Activated T-cell treated with anti-CD3 and anti-CD28 coated beads, Interleukin-2, amount 50 U/mL, for 48 hours (primary cell): ENCODE measurements at places on chromosomes 1 and 21.

DNA sequence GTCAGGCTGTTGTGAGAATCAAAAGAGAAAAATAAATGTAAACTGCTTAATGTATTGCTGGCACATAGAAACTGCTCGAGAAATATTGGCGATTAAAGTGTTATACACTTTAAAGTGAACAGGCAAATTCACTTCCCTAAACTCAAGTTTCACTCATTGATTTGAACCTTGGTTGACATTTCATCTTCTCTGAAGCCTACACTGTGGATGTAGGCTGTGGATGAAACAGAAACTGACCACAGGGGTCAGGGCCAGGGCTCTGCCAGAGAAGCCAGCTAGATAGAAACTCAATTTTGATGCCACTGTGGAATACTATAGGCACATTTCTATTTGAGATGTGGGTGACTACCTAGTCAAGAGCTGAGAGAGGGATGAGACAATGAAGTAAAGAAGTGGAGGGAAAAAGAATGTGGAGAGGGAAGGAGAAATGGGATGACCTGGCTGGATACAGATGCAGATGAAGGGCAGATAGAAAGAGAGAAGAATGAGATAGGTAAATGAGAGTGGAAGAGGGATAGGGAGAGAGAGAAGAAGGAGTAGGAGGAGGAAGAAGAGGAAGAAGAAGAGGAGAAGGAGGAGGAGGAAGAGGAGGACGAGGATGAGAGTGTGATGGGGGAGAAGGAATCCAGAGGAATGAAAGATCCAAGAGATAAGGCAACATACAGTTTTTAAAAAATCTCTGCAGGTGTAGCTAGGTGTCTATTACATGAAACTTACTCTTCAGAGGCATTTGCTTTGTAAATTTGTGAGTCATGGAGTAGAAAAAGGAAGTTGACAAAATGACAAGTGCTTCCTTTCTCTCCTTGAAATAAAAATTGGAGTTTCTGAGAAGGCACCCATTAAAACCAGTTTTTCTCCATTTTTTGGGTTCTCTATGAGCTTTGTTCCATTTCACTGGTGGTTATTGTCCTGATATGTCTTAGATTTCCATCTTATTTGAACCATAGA, 17.4 kb upstream of the CD1D start:
- DNase-seq, result no peak

DNA sequence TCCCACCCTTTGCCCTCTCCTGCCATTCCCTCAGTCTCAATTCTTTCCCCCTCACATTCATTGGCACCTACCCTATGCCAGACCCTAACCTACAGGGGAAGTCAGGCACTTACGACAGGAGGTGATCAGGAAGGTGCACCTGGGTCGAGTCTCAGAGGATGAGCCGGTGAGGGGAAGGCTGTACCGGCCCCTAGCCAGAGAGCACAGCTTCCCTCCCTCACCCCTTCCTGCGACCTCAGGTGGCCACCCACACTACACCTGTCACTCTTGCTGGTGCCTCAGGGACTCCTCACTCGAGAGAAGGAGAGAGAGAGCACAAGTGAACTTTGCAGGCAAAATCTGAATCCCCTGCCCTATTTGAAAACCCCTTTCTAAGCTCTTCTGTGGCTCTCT, 1.7 kb upstream of the MYOM3 start:
- DNase-seq, result no peak

DNA sequence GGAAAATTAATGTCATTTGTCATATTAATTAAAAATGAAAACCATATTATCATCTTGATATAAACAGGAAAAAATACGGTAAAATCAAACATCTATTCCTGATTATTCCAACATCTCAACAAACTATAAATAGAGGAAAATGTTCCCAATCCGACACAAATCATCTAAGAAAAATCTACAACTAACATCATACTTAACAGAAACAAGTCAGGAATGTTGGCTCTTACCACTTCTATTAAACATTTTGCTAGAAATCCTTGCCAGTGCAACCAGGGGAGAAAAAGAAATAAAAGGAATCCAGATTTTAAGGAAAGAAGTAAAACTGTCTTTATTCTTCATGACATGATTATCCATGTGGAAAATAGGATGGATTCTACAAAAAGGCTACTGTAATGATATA, 77.0 kb upstream of the IRF2BP2 start:
- no peak for DNase-seq

GRCh38 chr21:14259747-14260146, 43.8 kb downstream of the RBM11 start:
- DNase-seq, result no peak

GRCh38 chr1:151819227-151819835, 12.3 kb downstream of the RORC start:
- no peak for DNase-seq

DNA sequence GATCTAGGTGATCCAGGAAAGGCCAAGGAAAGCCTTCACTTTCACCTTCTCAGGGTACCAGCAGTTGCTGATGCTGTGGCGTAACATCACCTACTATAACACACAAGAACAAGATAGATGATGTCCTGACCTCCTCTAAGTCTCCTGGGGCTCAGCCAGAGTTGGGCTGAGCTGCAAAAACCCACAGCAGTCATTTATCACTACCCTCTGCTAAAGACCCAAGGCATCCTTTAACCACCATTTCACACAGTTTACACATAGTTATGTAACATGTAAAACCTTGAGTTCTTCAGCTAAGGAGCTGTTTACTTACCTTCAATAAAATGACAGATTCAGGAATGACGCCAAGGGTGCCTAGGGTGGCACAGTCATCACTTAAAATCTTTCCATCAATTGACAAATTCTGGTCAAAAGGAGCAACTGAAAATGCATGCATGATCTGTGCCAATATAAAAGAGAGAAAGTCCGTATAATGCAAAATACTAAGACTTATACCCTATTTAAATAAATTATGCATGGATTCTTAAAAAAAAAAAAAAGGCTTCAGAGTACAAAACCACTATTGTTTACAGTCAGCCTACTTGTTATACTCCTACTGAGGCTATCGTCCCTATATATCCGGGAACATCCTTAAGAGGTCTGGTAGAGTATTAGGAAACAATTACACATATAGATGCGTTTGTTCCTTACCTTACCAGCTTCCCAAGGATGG, 20.7 kb upstream of the RAP1GAP start:
- no peak for DNase-seq

DNA sequence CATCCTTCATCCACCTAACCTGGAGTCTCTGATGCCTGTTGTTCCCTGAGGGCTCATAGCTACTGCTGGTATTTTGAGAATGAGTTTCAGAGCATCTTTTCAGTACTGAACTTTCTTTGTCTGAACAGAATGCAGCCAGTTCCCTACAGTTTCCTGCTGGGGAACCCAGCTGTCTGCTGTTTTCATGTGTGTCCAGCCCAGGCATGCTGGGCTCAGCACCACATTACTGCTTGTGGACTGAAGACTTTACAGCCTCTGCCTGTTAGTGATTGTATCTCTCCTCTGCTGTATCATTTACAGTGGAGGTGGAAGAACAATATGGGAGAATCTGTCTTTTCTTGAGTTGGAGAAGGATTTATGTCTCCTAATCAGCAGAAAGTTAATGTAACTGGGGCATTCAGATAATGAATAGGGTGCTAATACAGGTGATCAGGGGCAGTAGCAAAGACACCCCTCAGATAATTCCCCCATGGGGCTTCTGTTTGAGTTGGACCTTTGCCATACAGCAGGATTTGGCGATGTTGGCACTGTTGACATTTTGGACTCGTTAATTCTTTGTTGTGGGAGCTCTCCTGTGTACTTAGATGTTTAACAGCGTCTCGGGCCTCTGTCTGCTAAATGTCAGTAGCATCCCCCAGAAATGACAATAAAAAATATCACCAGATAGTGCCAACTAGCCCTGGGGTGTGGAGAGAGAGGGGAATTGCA, 207.7 kb downstream of the HHAT start:
- DNase-seq, result no peak

DNA sequence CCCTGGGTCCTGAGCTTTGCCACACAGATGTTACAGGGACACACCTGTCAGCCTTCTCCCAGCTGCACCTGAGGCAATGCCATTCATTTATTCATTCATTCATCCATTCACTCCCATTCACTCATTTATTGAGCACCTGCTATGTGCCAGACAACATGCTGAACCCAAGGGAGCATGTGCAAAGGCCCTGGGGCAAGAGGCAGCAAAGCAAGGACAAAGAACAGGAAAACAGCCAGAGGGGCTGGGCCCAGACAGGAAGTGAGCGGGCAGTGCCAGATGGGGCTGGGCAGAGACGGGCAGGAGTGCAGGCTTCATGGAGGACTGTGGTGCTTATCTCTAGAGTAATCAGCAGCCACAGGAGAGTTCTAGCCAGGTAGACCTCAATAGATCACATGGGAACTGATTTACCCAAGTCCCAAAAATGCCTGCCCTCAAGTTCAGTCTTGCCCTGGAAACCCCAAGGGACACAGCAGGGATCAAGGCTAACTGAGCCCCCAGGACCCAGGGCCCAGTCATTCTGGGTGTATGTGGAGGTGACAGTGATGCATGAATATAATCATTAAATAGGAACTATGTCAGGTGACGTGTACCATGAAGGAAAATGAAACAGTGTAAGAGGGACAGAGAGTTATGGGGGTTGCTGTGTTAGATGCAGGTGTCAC, 530.3 kb downstream of the MATN1 start:
- no peak for DNase-seq

DNA sequence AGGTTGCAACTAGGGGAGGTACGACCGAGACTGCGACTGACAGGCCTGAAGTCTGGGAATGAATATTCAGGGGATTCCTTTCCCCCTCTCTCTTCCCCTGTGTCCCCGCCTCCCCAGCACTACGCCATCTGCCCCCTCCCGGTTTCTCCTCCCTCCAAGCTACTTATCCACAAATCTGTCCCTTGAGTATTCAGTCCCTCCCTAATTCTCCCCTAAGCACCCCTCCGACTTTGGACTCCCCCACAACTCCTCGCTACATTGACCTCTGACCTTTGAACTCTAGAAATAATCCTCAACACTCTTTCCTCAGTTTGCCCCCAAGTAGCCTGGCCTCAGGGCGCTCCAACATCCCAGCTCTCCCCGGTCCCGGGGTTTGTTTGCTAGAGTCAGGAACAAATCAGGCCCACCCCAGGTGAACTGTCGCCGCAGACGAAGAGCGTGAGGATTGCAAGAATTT, 393 bp downstream of the LYSMD1 start:
- no peak for DNase-seq

DNA sequence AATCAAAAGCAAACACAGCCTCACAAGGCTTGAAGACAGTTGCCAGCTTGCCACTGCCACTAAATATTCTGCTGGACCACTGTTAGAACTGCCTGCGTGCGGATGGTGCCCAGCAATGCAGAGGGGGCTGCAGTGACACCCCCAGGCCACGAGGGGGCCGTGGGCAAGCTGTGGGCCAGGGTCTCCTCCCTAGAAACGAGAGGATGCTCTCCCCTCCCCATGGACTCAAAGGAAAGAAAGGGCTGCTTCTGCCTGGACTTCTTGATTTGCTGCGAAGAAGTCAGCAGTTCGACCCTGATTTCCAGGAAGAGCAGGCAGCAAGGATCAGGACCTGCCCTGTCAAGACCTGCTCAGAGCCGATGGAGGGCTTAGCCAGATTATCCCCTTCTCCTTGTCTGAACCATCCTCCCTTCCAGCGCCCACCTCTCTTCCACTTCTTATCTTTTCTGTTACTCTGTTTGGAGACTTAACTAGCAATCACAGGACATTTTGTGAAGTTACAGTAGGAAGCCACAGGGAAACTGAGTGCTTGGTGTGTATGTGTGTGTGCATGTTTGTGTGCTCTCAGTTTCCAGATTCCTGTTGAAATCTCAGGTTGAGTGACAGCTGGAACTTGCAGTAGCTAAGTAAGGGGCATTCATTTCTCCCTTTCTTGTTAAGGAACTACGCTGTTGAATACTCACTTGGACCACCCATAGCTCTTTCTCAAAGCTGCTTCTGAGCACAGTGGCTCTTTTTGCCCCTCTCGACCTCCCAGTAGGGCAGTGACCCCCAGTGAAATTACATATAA, 2.7 kb downstream of the MAN1C1 start:
- peak; percentile 77 for DNase-seq

- no peak for DNase-seq
Measured at GRCh38 chr1:64242895-64243756, 39.7 kb downstream of the UBE2U start.

GRCh38 chr1:51570063-51570710, 46.7 kb upstream of the OSBPL9 start:
- no peak for DNase-seq

GRCh38 chr1:40930174-40930964, 49.1 kb upstream of the CTPS1 start:
- DNase-seq, result no peak

DNA sequence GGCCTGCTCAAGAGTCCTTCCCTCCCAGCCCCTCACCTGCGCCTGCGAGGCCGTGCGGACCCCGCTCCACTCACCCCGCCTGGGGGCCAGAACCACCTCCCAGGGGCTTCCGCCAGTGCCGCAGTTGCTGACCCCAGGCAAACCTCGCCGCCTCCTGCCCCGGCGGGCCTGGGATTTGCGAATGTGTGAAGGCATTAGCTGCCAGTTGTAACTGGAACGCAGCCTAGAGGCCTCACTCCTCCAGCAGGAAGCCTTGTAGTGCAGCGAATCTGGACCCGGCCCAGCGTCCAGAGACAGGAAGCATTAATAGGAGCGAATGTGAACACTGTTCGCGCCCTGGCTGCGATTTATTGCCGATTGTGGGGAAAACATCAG, 140.9 kb upstream of the ARHGEF16 start:
- no peak for DNase-seq

DNA sequence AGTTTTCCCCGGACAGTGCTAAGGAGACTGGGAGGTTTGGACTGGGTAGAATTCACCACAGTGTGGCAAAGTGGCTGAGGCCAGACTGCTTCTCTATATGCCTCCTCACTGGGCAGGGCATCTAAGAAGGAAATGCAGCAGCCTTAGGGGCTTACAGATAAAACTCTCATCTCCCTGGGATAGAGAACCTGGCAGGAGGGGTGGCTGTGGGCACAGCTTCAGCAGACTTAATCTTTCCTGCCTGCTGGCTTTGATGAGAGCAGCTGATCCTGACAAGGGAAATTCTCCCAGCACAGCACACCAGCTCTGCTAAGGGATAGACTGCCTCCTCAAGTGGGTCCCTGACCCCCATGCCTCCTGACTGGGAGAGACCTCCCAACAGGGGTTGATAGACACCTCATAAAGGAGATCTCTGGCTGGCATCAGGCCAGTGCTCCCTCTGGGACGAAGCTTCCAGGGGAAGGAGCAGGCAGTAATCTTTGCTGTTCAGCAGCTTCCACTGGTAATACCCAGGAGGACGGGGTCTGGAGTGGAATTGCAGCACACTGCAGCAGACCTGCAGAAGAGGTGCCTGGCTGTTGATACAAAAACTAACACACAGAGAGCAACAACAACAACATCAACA, 25.2 kb downstream of the KIFAP3 start:
- DNase-seq, result no peak
